ENCODE measurements at places on chromosomes 6 and 20. TPM values are rescaled to one million over a fixed set of nuclear protein-coding genes. Genes with fewer than 3 reads are reported as not detected.

DNA sequence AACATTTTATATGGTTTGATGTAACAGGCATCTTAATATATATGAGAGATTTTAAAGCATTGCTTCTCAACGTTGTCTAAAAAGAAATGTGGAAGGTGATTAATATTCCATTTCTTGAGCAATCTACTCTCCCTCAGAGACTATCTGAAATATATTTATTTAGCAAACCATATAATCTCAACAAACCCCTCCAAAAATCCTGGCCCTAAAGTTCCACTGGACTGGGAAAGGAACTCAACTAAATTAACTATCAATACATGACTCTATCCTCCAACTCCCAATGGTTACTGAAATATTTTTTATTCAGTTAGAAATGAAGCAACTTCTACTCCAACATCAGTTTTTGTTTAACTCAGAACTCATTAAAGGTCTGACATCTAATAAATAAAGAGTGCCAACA is 6.3 kb downstream of the TASP1 start:
- DNase-seq = no peak

GRCh38 chr6:138970856-138971425 is 17.1 kb downstream of the REPS1 start:
- no peak for DNase-seq

GRCh38 chr6:138258197-138258596 is 39.9 kb upstream of the PBOV1 start:
- no peak for DNase-seq

- DNase-seq = no peak
Observed at GRCh38 chr20:43448748-43449535, 8.8 kb upstream of the SRSF6 start.

DNA sequence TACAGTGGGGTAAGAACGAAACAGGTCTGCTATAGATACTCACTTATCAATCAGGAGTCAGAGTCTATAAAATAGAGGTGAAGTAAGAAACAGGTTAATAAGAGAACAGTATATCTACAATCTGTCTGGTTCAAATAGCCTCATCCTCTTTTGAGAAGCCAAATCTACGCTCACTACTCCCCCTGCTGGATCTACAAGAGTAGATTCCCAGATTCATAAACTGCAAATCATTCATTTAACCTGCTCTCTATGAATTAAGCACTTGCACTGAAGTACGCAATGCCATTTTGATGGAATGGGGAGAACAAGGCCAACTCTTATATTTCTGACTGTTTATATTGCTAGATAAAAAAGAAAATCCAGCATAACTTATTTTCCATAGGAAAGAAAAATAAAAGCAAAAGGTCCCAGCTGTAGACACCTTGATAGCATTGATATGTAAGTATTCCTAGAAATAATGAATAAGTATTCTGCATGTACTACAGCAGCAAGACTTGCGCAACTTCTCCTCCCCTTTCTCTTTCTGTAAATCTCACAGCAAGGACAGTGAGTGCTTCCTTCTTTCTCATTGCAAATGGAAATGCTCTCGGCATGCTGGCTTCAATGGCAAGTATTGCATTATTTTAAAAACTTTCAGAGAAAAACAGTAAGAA is 92.3 kb downstream of the RFX6 start:
- no peak for DNase-seq

GRCh38 chr20:9629831-9630230 is 115.4 kb downstream of the LAMP5 start:
- DNase-seq = no peak

The PLAGL1 gene
- 13.1 TPM for total RNA-seq

The AVP gene
- total RNA-seq = 0.84 TPM

DNA sequence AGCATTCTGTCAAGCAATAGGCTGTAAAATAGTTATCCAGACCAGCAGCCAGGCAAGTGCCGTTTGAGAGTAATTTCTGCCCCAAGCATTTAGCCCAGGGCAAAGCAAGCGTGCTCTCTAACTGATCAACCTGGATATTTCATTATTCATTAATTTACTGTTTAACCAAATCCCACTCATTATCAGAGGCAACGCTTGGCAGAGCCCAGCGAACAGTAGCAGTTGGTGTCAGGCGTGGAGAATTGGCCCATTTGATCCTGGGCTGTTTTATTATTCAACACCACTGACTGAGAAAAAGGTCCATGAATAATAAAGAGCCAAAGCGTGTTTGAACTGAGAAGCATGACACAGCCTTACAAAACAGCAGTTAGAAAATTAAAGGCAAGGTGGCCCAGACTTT is 35.3 kb downstream of the TFAP2B start:
- no peak for DNase-seq

- DNase-seq = no peak
Observed at GRCh38 chr6:1868561-1869261, 259.0 kb downstream of the FOXC1 start.

DNA sequence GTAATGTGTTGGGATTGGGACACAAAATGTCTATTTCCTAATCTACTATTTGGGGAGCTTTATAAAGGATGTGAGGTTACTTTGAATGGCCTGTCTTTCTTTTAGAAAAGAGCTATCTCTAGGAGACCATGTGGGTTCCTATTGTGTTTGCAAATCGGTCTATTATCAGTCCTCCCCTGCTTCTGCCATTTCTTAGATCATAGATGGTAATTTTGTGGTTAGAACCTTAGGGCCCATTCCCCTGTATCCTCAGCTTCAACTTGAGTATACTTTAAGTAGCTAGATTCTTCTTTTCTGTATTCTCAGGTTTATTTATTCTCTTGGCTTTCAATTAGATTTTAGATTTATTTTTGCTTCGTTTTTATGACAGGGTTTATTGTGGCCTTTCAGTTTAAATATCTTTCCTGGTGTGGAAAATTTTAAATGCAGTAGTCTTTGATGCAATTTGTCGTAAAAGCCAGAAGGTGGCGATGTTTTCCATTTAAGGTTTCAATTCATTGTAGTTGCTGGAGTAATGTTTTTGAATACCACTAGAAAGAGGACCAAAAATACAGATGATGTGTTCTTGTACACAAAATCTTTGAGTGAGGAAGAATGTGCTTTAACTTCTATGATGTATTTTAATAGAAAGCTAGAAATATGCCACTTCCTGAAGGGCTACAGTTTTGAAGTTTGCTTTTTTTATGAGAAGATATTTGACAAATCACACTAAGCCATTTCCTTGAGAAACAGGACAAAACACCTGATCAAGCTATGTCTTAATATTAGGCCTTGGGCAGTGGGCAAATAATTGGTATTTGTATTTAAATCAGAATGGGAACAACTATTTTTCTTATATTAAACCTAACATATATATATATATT is 20.3 kb downstream of the TBPL1 start:
- DNase-seq = no peak

The DZANK1 gene
- 1.1 TPM for total RNA-seq

The RNF144B gene
- total RNA-seq = 18.2 TPM

DNA sequence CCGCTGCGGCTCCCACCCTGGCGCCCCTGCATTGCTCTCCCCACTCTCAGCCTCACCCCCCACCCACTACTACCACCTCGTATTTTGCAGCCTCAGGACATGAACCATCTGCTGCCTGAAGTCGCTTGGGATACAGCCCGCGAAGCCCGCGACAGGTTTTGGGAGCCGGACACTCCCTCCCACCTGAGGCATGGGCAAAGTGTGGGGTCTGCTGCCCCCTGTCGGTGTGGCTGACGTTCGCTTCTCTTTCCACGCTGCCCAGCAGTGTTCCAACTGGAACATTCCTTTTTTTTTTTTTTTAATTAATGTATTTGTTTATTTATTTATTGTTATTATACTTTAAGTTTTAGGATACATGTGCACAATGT is 15.3 kb upstream of the LPA start:
- no peak for DNase-seq

The EYS gene
- not detected for total RNA-seq

The GRM4 gene
- not detected for total RNA-seq

The PRDM13 gene
- not detected for total RNA-seq

DNA sequence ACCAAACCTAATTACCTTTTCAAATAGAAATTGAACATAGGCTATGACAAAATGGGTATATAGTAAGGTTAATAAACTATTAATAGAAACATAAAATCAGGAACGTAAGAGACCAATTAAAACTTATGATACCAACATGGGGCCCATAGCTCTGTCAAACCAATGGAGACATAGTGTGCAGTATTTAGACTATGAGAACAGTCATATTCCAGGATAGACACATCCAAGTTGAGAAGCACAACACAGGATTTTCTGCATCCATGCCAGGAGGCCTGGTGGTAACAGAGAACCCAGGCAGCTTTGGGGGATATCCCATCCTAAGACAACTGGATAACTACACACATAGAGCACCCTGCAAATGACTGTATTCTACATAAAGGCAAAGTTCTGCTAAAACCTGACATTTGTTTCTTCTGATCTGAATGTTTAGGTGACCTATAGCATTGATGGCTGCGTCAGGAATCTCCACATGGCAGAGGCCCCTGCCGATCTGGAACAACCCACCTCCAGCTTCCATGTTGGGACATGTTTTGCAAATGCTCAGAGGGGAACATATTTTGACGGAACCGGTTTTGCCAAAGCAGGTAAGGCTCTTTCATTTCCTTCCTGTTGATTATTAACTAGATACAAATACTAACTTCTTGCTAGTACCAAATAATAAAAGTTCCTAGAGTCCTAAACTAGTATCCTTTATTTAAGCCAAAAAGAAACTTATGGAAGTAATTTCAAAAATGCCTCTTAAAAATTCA is 202.7 kb downstream of the ARHGAP18 start:
- DNase-seq = no peak

The HACE1 gene
- total RNA-seq = 6.0 TPM

GRCh38 chr6:18269717-18270116 is 5.4 kb upstream of the DEK start:
- no peak for DNase-seq

The PROKR2 gene
- total RNA-seq = not detected

DNA sequence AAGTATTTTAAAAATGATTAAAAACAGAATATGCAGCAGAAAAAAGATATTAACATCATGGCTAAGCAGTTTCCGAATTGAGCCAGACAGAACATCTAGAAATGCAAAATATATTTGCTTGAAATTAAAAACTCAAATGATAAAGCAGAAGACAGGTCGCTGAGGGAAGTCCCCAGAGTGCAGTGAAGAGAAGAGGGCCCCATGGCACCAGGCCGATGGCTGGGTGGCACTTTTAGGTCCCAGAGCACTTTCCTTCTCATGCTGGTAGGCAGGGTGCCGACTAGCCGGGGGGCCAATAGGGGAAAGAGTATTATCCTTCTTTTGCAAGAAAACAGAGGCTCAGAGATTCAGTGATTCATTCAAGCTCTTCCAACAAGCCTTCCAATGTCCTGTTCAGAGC is 58.9 kb downstream of the MYH7B start:
- no peak for DNase-seq

The SLC16A10 gene
- 12.1 TPM for total RNA-seq

The CLIC5 gene
- total RNA-seq = 312 TPM

The CDS2 gene
- 57.2 TPM for total RNA-seq

GRCh38 chr6:25359191-25359861 is 80.2 kb downstream of the CARMIL1 start:
- DNase-seq = no peak

DNA sequence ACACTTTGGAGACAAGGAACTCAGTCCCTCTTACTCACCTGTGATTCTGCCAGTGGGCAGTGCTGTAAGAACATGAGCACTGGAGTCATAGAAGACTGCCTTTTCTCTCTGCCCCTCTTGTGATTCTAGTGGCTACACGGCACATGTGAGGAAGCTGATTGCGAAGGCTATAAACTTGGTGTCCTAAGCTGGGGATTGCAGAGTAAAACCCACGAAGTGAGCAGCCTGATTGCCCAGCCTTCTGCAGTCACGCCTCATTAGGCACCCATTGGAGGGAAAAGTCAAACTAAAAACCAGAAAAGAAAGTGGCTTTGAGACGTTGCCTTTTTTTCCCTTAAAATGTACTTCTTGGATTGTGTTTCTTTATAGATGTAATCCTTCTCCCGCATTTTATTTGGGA is 748.4 kb upstream of the CHD6 start:
- DNase-seq = no peak

GRCh38 chr6:40112350-40112749 is 178.1 kb upstream of the MOCS1 start:
- no peak for DNase-seq

DNA sequence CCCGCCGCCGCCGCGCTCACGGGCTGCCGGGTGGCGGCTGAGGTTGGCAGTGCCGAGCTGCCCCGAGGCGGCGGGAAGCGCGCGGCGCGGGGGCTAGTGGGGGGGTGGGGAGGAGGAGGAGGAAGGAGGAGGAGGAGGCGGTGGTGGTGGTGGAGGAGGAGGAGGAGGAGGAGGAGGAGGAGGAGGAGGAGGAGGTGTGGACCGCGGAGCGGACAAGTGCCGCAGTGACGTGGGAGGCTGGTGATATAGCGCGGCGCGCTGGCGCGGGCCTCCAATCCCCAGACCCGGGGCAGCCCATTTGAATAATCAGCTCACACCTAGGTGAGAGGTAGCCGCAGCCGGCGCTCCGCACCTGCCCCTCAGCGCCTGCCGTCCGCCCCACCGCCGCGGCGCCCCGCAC is at the start of gene FOXA2:
Gene FOXA2 (minus strand): TSS at position 51 of the 400 bp plus-strand sequence. CDS start 294 bp downstream, outside the sequence.
- no peak for DNase-seq

GRCh38 chr6:131523988-131524673 is 48.9 kb upstream of the ARG1 start:
- no peak for DNase-seq

- no peak for DNase-seq
Observed at GRCh38 chr6:14082771-14083170, 34.8 kb upstream of the CD83 start.

DNA sequence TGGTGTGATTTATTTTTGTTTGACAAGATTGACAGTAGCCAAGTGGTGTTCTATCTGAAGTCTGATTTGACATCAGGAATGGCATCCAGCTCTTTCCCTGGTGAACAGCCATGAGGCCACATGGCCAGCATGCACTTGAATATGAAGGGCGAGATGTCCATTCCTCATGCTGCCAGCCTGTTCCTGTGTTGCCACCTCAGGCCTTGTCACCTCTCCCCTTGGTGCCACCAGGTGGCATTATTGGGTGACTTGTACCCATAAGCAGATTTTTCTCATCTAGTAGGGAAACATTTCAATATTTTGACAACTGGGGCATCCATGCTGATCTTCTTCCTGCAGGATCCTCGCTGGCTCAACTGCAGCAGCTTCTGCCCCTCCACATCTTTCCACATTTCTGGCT is 199.1 kb downstream of the ERMARD start:
- no peak for DNase-seq

- peak; percentile 69 for DNase-seq
Observed at GRCh38 chr6:133768656-133769295, 120.1 kb upstream of the TCF21 start.

The SOBP gene
- total RNA-seq = 16.4 TPM

DNA sequence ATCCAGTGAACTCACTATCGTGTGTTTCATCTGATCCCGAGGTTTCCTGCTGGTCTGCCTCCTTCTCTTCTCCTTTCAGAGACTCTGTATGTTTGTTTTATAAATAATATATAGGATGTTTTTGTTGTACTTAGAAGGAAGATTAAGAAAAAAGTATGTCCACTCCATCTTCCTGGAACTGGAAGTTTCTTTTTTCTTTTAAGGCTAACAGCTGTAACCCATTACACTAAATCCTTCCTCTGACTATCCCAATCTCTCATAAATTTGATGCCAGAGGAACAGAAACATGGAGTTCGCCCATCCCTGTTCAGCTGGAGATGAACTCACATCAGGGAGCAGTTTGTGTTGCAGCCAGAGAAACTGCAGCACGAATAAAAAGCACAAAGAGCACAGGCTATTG is 20.7 kb downstream of the RIPK1 start:
- DNase-seq = no peak

- no peak for DNase-seq
Observed at GRCh38 chr20:59561614-59562277, 42.6 kb upstream of the PHACTR3 start.
